ENCODE measurements at places on chromosomes 1 and 21. TPM values are rescaled to one million over a fixed set of nuclear protein-coding genes. Genes with fewer than 3 reads are reported as not detected.

OLFML2B gene
- 0.56 TPM for total RNA-seq

GIPC2 gene
- total RNA-seq: 0.28 TPM

ZNF695 gene
- total RNA-seq: 1.1 TPM

CELA3B gene
- not detected for total RNA-seq

CHI3L1 gene
- 0.28 TPM for total RNA-seq

PTGER3 gene
- under 0.01 TPM for total RNA-seq

FCRL1 gene
- not detected for total RNA-seq

CRP gene
- total RNA-seq: not detected

All from IMR-90 (cell line).